ENCODE measurements at places on chromosomes 4 and X.

DNA sequence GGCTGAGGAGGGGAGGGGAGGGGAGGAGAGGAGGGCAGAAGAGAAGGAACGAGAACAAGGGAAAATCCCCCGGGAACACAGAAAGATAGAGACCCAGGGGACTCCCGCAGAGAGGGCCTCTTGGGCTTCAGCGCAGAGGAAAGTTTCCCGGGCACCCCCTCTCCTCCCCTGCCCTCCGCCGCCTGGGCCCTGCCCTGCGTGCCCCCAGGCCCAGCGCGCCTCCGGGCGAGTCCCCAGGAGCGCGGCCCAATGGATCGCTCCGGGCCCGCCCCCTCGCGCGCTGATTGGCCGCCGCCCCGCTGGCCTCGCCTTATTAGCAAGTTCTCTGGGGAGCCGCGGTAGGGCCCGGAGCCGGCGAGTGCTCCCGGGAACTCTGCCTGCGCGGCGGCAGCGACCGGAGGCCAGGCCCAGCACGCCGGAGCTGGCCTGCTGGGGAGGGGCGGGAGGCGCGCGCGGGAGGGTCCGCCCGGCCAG, at the start of gene MSX1:
Gene MSX1, plus strand, starts transcription at position 341 of the 474 bp plus-strand sequence. CDS start 235 bp downstream, outside the sequence.
- DNase-seq, result no peak

DNA sequence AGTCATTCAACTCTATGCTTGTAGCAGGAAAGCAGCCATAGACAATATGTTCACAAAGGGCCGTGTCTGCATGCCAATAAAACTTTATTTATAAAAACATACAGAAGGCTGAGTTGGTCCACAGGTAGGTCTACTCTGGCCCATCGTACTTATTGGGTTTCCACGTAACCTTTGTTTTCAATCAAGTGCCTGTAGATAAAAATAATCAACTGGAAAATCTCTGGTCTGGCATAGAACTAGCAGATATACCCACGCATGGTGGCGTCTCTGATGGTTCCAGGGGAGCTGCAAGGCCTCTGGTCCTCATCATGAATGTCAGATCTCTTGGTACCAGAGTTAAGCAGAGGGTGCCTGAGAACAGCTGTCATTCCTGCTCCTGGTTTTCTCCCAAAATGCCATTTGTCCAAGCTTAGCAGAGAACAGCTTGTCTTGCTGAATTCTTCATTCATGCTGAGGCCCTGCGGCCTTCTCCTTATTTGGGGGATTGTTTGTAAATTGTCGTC, 31.4 kb upstream of the JAKMIP1 start:
- DNase-seq, result no peak

DNA sequence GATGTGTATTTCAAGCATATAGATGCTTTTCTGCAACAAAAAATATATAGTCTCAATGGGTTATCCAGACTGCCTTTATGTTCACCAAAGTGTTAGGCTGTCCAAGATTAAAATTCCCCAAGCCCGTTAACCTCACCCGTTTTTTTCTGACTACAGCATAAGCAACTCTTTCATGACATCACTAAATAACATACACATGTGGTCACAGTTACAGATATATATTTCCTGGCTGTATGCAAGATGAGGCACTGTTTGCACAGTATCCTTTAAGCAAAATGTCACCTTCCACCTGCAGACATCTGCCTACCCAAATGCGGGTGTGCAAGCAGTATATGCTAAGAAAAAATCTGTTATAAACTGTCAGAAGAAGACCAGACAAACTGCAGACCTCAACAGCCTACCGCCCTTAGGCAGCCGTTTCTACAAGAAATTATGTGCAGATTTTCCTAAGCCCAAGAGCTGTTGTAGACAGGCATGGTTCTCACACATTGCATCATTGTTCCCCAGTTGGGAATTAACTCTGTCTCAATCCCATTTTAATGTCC, 183.1 kb upstream of the MXRA5 start:
- DNase-seq, result no peak

DNA sequence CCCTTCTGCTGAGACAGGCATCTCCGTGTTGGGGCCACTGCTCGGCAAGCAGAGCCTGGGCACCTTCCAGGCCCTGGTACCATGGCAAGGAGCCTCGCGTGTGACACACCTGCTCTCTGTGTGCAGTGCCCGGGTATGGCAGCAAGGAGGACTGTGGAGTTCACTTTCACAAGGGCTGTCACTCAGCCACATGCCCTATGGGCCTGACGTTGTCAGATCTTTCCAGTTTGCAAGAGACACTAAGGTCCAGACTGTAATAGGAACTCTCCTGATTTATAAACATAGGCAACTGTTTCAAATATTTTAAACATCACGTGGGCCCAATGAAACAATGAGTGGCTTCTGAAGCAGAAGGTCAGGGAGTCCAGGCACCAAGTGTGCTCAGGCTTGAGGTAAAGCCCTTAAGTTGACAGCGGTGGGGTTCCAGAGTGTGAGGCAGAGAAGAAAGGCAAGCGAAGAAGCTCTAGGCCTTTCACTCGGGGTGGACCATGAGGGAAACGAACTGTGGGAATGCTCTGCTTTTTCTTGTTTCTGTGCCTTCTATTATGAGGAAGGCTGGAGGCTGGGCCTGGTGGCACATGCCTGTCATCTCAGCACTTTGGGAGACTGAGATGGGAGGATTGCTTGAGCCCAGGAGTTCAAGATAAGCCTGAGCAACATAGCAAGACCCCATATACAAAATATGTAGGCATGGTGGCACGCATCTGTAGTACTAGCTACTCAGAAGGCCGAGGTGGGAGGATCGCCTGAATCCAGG, 108.6 kb upstream of the TRIM2 start:
- DNase-seq, result no peak

GRCh38 chr4:155854582-155855226, 11.4 kb downstream of the ASIC5 start:
- DNase-seq, result no peak

- no peak for DNase-seq
These were observed 127.1 kb downstream of the KLHL13 start for GRCh38 chrX:117989512-117989911.
